ENCODE measurements at places on chromosomes 4 and X.
A peak's percentile ranks its signal among the peaks of the same experiment; 100 is the strongest.

GRCh38 chrX:3445806-3446490, 99.5 kb upstream of the MXRA5 start:
- no peak for DNase-seq

GRCh38 chrX:132411310-132411977, 77.4 kb downstream of the MBNL3 start:
- DNase-seq = no peak

GRCh38 chr4:87101543-87102199, 118.7 kb downstream of the KLHL8 start:
- no peak for DNase-seq

- no peak for DNase-seq
These were observed 63.5 kb downstream of the UCHL1 start for GRCh38 chr4:41320278-41320677.

DNA sequence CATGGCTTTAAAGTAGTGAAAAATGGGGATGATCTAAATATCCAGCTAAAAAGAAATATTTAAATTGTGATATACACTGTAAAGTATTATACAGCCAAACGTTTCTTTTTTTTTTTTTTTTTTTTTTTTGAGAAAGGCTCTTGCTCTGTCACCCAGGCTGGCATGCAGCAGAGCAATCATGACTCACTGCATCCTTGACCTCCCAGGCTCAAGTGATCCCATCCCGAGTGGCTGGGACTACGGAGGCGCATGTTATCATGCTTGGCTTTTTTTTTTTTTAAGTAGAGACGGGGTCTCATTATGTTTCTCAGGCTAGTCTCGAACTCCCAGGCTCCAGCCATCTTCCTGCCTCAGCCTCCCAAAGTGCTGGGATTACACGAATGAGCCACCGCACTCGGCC, 17.1 kb downstream of the SMIM14 start:
- no peak for DNase-seq

- no peak for DNase-seq
These were observed 75.4 kb downstream of the SH3KBP1 start for GRCh38 chrX:19811807-19812604.

GRCh38 chr4:97525236-97525635, 618.0 kb downstream of the STPG2 start:
- DNase-seq = no peak

DNA sequence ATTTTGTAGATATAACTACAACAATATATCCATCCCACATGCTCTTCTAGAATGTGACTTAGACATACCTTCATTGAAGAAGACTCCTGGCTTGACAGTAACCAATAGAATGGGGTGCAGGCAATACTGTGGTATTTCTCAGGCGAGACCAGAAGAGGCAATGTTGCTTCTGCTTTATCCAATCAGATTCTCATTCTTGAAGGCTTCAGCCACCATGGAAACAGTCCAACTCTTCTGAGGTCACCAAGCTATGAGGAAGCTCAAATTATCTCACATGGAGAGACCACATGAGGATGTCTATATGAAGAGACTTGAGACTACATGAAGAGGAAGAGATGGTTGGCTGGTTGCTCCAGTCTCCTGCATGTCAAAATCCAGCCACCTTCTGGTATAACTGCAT, 469.9 kb downstream of the PCDH10 start:
- DNase-seq = no peak

DNA sequence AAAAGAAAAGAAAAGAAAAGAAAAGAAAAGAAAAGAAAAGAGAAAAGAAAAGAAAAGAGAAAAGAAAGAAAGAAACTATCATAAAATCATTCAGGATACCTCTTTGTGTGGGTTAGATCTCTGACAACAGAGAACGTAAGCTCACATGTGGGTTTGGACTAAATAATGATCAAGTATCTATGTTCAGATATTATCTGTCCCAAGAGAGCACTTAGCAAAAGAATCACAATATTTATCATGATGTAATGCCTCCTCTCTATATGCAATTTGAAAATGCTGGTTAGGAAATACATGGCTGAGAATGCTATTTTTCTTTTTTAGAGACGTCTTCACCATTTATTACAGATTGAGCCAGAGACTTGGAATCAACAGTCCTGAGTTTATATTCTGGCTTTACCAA, 191.3 kb downstream of the KCNIP4 start:
- DNase-seq = no peak

GRCh38 chr4:139560406-139561104, 4.5 kb upstream of the SETD7 start:
- DNase-seq = peak; percentile 4

DNA sequence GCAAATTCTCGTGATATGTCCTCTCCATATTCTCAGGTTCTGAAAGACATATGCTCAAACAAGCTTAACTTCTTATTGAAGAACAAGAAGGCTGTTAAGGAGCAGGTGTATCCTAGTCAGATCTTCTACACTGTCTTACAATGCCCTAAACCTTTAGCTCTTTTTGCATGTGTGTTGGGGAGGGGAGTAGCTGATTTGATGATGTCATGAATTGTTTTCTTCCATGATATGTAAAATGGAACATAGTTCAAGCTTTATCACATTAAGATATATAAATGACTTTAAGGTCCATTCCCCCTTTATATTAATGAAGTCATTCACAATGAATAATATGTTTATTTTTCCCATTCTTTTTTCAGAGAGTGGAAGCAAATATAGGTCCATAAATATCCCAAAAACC, 332.5 kb upstream of the FAM241A start:
- no peak for DNase-seq

GRCh38 chr4:171035909-171036308, 777.3 kb upstream of the GALNTL6 start:
- DNase-seq = no peak

Measured in NCI-H1417 (cell line).